ENCODE measurements at places on chromosomes 5 and 9. TPM values are rescaled to one million over a fixed set of nuclear protein-coding genes. Genes with fewer than 3 reads are reported as not detected.

GRCh38 chr5:96110300-96110699 is 148.6 kb upstream of the ELL2 start:
- no peak overlapping the region for H3K4me3 ChIP-seq
- peaks cover 8% of the 10 kb centered on the region for H3K36me3 ChIP-seq
- no peaks in the 10 kb centered on the region for H3K27me3 ChIP-seq
- no peak for DNase-seq
- peaks cover 46% of the 10 kb centered on the region for H3K4me1 ChIP-seq

DNA sequence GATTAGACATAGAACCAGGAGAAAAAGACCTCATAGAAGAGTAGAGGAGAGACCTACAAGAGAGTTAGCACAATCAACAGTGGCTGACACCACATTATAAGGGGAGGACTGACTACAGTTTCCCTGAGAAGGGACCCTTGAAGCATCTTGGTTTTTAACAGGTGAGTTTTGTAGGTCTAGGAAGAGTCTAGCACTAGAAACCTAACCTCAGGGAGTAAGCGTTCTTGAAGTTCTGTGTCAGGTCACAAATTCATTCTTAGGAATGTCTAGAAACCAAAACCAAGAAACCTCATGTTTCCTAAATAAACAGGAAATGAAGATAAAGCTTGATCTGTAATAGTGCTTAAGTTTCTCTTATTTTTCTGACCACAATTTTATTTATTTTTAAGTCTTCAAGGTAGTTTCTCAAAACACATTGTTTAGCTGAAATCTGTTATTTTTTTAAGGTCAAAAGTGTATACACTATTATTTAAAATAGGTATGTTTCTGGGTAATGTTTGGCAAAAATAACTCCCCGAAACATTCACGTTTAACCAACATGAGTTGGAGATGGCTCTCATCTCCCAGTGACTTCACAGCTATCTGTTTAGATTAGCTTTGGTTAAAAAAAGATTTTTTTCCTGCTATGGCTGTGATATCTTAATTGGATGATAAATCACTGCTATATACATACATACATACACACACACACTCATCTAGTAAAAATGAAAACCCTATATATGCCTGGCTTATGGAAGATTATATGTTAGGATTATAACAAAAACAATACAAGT is 37.1 kb downstream of the MAP3K1 start:
- H3K4me1 ChIP-seq, result peaks cover 76% of the 10 kb centered on the region
- H3K27ac ChIP-seq, result peak overlapping the region; percentile 48
- H3K36me3 ChIP-seq, result peaks cover 18% of the 10 kb centered on the region
- DNase-seq, result no peak
- H3K4me3 ChIP-seq, result peak overlapping the region; percentile 1
- no peaks in the 10 kb centered on the region for H3K27me3 ChIP-seq

DNA sequence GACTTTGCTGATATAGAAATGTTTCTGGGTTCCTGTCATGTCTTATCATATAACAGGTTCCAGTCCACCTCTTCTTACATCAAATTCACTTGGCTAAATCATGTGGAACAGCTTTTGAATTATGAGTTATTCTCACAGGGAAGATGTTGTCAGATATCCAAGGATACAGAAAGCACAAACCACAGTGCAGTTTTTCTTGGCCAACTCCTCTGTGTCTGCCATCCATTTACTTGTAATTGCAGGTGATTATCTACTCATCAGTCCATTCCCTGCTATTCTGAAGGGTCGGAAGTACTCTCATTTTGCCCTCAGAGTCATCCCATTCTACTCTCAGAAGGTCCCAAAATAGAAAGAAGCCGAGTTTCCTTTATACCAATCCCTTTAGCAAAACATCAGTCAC is 10.0 kb downstream of the MARCHF11 start:
- H3K27ac ChIP-seq, result no peak overlapping the region
- no peaks in the 10 kb centered on the region for H3K4me1 ChIP-seq
- no peaks in the 10 kb centered on the region for H3K36me3 ChIP-seq
- no peak for DNase-seq
- H3K4me3 ChIP-seq, result no peak overlapping the region

- no peaks in the 10 kb centered on the region for H3K36me3 ChIP-seq
- H3K4me3 ChIP-seq, result no peak overlapping the region
- no peaks in the 10 kb centered on the region for H3K4me1 ChIP-seq
- DNase-seq, result no peak
Measured at GRCh38 chr9:4389755-4390154, 89.9 kb upstream of the GLIS3 start.

Gene PRRX2
- not detected for total RNA-seq

- H3K4me1 ChIP-seq, result no peaks in the 10 kb centered on the region
- H3K4me3 ChIP-seq, result no peak overlapping the region
- no peaks in the 10 kb centered on the region for H3K36me3 ChIP-seq
Measured at GRCh38 chr5:42217791-42218190, 205.4 kb upstream of the GHR start.

DNA sequence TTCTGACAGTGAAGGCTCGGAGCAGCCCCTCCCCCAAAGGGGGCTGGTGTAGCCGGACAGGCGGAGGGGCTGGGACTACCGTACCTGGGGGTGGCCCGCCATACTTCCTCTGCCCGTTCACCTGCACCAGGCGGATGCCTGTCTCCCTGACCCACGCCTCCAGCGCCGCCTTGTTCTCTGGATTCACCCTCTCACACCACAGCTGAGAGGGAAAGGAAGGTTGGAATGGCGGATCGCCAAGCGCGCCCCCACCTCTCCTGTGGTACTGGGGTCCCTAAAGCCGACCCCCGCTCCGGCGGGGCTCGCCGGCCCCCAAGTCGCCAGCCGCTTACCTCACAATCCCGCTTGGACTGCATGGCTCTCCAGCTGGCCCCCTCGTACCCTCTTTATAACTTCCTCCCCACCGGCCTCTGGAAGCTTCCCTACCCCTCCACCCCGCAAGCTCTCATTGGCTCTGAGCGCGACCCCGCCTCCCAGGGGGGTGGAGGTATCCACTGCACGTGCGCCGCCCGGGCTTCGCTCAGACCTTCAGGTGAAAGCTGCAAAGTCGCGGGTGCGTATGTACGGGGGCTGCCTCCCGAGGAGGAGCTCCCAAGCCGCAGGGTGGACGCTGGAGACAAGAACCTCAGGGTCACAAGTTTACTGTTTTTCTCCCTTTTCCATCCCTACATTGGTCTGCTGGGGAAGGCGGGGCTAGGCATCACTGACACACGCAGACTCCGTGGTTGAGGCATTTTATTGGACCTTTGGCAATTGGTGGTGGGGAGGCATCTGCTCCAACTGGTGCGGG is at the start of gene DND1:
Gene DND1 (minus strand): TSS at position 390 of the 790 bp plus-strand sequence. CDS start 34 bp downstream, at position 356.
- no peak within 1 kb of the TSS for H3K4me3 ChIP-seq
- no peak within 1 kb of the TSS for H3K27ac ChIP-seq
- DNase-seq, result no peak
- H3K4me1 ChIP-seq, result peaks cover 4% of the 10 kb centered on the region
- H3K36me3 ChIP-seq, result peaks cover 70% of the 10 kb centered on the region

DNA sequence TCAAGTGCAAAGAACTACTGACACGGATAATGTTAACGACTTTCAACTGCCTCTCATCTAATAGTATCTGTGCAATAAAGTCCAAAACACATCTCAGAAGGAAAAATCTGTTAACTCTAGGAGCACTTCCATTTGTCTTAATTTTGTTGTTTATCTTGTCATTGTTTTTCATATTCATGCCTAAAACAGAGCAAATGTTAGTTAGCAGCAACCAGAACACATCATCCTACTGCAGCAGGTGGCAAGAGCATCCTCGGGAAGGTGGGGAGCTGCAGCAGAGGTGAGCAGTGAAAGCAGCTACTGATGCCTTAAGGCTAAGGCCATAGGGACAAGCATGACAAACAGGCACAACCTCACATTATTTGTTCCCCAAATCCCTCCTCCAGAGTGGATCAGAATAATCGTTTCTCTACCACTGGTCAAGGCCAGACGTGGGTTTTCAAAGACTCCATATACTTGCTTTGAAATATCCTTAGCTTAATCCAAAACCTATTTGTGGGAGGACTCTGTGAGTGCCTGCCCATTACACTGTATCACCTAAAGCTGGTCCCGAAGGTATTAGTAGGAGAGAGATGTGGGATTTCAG is 1.0 kb downstream of the HMGCS1 start:
- H3K27me3 ChIP-seq, result no peaks in the 10 kb centered on the region
- peaks cover 58% of the 10 kb centered on the region for H3K36me3 ChIP-seq
- DNase-seq, result no peak
- H3K27ac ChIP-seq, result peak overlapping the region; percentile 85

- no peak for DNase-seq
- H3K27me3 ChIP-seq, result peaks cover 3% of the 10 kb centered on the region
- no peaks in the 10 kb centered on the region for H3K4me1 ChIP-seq
- no peaks in the 10 kb centered on the region for H3K36me3 ChIP-seq
- H3K4me3 ChIP-seq, result no peak overlapping the region
Measured at GRCh38 chr9:134678206-134678605, 36.6 kb downstream of the COL5A1 start.

GRCh38 chr9:78807286-78807685 is 510.4 kb downstream of the PSAT1 start:
- H3K4me3 ChIP-seq, result no peak overlapping the region
- no peak overlapping the region for H3K27ac ChIP-seq
- H3K4me1 ChIP-seq, result no peaks in the 10 kb centered on the region
- no peaks in the 10 kb centered on the region for H3K27me3 ChIP-seq
- no peak for DNase-seq
- H3K36me3 ChIP-seq, result no peaks in the 10 kb centered on the region

Gene HAVCR2
- 62.4 TPM for total RNA-seq

GRCh38 chr9:104927912-104928740 is at the start of gene ABCA1:
ABCA1 (minus strand) TSS chr9:104928155; CDS start chr9:104903679, 24,476 bp downstream.
- DNase-seq, result peak; percentile 67
- no peaks in the 10 kb centered on the region for H3K36me3 ChIP-seq
- peak within 1 kb of the TSS; percentile 80 for H3K4me3 ChIP-seq
- H3K27ac ChIP-seq, result no peak within 1 kb of the TSS

Measured in activated CD4-positive, alpha-beta memory T cell treated with anti-CD3 and anti-CD28 coated beads, Interleukin-2, amount 10 ng/mL, durations not matched to agents 7 days and 5 days (primary cell).